GM18507 (cell line): ENCODE measurements at places on chromosomes 1 and 21.

DNA sequence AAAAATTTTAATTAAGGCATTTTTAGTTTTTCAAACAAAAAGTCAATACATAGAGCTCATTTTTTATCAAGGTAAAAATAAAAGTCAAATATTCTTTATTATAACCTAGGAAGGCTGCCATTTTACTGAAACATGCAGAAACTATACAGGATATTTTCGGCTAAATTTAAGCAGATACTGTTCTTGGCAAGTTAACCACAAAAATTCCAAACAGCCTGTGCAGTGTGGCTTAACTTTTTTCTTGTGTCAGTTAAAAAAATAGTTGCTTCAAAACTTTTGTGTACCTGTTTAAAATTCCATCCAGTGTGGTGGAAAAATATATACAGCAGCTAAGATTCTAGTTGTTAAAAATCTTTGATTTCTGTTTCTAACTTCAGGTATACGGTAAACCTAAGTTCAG lies 135.0 kb downstream of the ATP5PO start:
- DNase-seq: no peak

DNA sequence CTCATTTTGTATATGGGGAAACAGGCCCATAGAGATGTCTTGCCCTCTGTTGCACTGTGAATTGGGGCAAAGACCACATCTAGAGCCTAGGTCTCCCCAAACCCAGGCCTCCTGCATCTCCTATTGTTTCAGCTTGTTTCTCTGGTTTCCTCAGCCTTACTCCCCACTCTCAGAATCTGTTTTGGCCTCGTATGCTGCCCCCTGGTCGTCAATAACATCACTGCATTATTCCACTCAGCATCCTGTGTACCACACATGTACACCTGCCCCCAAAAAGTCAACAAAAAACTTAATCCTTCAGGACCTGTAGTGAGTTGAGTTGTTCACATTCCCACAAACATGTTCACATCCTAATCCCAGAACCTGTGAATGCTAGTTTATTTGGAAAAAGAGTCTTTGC lies 184.8 kb downstream of the BRINP2 start:
- no peak for DNase-seq

DNA sequence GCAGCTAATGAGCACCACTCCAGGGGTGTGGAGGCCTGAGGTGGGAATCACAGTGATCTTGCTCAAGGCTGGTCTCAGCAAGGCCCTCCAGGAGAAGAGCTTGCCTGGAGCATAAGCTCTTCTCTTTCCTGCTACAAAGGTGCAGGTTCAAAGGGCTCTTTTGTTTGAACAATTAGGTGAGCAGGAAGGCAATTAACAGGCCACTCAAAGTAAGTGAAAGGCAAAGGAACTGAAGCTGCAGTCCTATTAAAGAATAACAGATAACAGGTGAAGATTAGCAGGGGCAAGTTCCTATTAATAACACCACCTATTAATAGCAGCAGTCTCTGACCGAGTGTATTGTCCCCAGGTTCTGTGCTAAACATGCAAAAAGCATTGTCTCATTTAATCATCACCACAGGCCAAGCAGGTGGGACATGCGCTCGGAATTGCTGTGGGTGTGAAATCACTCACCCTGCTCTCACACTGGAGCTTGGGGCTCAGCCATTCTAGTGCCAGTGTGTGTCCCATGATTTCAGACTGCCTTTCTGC lies 113.8 kb downstream of the RHOU start:
- DNase-seq: no peak

- no peak for DNase-seq
Observed at GRCh38 chr1:119883826-119884225, 12.5 kb downstream of the ADAM30 start.

DNA sequence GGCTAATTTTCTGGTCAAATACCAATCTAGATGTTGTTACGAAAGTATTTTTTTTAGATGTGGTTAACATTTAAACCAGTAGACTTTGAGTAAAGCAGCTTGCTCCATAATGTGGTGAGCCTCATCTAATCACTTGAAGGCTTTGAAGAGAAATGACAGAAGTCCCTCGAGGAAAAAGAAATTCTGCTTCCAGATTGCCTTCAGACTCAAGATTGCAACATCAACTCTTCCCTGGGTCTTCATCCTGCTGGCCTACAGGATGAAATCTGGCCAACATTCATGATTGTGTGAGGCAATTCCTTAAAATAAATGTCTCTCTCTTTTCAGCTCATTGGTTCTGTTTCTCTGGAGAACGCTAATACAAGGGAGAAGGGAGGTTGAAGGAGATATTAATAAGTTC lies 32.5 kb upstream of the SSX2IP start:
- DNase-seq: no peak

GRCh38 chr1:166676981-166677380 lies 162.3 kb upstream of the POGK start:
- DNase-seq: no peak

GRCh38 chr1:9561429-9561828 lies 22.2 kb downstream of the SLC25A33 start:
- DNase-seq: no peak

GRCh38 chr1:243883551-243883950 lies 33.5 kb upstream of the AKT3 start:
- DNase-seq: no peak

GRCh38 chr1:184775885-184776284 lies 21.2 kb upstream of the EDEM3 start:
- no peak for DNase-seq

- no peak for DNase-seq
Observed at GRCh38 chr1:7652515-7653098, 118.5 kb upstream of the VAMP3 start.

DNA sequence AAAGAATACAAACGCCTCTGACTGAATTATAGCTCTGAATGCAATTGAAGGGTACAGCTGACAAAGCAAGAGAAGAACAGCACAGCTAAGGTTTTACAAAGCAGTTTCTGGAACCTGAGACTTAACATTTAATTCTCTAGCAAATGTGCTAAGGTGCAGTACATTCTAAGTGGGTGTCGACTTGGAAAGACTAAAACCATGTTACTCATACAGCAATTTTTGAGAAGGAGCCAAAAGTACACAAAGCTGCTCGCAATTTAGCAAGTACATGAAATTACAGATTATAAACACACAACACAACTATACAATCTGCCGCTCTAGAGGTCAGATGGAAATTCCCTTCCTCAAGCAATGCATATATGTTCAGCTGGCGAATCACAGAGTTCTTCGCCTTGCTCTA lies 121.9 kb downstream of the TIAM1 start:
- no peak for DNase-seq

DNA sequence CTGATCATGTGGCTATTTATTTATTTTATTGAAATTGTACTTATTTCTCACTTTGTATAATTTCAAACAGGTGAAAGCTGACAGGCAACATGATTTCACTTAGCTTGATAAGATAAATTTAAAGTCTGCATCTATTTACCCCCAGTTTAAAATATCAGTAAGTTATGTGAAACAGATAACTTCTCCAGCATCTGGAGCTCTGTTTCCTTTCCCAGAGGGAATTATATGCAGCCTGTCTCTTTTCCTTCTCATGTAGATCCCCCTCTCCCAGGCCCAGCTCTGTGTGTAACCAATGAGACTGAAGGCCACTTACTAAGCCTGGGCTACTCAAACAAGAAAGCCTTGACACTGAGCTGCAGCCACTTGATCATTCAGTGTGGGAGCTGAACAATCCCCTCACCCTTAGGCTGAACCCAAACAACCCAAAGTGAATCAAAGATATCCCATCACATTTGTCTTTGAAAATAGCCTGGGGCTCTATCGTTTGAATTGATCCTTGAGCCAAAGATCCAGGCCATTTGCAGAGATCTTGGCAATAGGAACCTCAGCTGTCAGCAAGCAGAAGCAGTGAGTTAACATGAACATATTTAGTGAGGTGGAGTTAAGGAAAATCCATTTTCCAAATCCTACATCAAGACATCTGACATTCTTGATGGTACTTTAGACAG lies 383.9 kb downstream of the TGFB2 start:
- DNase-seq: no peak

DNA sequence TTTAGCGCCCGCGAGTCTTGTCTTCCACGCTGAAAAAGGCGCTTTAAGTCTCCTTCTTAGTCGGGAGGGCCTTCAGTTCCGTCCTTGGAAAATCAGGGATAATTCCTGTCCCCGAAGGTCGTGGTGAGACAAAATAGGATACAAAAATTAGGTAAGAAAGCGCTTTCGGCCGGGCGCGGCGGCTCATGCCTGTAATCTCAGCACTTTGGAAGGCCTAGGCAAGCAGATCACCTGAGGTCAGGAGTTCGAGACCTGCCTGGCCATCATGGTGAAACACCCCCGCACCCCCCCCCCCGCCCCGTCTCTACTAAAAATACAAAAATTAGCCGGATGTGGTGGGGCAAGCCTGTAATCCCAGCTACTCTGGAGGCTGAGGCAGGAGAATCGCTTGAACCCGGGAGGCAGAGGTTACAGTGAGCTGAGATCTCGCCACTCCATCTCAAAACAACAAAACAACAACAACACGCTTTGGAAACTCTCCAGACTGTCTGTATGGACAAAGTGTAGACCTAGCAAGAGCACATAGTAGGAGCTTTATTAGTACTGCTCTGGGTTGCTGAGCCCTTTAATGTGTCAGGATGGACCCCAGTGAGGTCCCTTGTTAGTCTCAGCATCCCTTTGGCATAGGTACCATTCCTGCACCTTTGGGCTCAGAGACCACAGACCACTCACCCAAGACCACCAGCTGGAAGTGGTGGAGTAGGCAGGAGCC lies 790 bp upstream of the TMEM54 start:
- no peak for DNase-seq

DNA sequence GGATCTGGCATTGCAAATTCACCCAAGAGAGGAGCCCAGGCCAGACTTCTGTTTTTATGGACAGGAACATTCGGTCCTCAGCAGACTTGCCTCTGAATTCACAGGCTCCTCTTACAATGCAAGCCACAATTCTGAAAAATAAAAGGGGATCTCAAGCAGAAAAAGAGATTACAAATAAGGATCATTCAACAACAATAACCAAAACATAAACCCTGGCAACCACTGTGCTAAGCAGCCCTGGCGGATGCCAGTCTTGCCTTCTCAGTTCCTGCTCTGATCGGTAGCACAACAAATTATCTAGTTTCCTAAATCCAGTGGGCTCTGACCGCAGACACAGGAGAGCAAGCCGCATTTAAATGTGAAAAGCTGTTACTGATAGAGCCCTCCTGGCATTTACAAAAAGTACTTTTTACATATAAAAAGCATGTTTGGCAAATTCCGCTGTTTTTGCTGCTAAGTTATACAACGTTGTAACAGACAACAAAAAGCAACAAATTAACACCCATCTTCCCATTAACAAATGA lies 123.4 kb upstream of the FOXD3 start:
- DNase-seq: no peak

DNA sequence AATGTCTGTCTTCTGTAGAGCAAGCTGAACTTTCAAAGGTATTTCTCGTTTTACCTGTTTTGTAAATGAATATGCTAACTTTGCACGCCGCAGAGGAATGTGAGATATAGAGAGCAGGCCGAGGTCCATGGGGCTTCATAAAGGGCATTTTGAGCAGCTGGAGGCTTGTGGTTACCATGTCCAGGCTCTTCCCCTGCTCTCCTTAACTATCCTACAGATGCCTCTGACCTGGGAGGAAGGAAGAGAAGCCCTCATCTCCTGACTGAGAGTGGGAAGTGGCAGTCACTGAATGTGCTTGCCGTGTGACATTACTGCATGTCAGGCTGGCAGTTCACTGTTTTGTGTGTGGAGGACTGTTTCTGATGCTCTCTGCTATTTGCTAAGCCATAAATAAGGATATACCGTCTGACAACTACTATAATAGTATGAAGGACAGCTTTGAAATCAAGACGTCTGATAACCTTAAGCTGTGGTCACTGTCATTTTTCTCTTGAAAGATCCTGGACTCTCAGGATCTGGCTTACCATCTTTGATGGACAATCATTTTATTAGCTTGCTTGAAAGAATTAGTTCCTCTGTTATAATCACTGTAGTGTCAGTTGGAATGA lies 92.2 kb downstream of the DYRK1A start:
- no peak for DNase-seq

DNA sequence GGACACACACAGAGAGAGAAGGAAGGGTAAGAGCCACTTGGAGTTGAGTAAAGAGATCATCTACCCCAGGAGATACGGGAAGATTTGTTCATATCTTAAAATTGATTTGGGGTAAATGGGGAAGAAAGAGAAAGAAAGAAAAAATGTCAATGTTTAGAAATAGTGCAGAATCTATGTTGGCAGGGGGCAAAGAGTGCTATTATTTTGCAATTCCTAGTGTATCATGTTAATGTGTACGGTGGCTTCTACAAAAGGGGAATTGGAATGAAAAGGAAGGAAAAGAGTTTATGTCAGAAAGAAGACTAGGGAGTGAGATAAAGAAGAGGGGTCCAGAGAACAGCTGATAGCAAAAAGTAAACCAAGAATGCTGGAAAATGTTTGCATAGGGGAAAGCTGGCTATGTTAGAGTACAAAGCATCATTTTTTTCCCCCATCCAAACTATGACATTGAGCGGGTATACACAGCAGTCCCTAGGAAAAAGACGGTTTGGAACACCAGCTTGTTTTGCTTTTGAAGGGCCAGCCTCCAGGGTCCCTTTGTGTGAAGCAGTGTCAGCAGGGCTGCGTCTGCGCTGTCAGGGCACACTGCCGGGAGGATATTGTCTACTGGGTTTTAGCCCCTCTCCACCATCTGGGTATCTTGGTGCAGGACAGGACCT lies 10.8 kb downstream of the LRRC8D start:
- DNase-seq: no peak

DNA sequence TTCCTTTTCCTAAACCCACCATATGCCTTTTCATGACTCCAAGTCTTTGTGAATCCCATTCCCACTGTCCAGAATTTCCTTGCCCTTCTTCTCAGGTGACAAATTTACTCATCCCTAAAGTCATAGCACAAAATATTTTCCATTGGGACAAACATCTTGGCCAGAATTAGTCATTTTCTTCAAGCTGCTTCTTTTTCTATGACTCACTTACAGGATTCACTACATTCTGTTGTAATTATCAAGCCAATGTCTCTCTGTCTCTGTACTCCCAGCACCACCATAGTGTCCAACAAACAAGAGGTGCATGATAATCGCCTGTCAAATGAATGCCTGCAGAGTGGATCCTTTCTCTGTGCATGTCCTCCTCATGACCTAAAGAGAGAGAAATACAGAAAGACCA lies 37.8 kb downstream of the SGIP1 start:
- DNase-seq: no peak

GRCh38 chr1:9183441-9183840 lies 51.1 kb upstream of the H6PD start:
- no peak for DNase-seq
